Stimulated activated CD4-positive, alpha-beta T cell treated with anti-CD3 and anti-CD28 coated beads, Interleukin-1b, Interleukin-23, amount 100 ng/mL, for 1 hour (primary cell): ENCODE measurements at places on chromosomes 3 and 15.

DNA sequence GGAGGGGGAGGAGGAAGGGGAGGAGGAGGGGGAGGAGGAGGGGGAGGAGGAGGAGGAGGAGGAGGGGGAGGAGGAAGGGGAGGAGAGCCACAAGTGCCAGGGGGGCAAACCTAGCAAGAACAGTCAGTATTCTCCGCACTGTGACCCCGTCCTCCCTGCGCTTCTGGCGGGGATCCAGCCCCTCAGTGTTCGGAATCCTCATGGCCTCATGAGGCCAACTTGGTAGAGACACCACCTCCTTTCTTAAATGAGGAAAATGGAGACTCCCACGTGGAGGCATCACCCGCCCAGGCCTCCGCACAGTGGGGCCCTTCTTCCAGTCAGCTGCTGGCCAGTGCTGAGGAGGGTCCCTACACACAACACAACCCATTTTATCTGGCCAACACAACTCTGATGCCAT lies 163.4 kb downstream of the XXYLT1 start:
- no peak for DNase-seq

GRCh38 chr15:34214135-34214534 lies 4.2 kb upstream of the KATNBL1 start:
- DNase-seq, result no peak

GRCh38 chr15:99052205-99052604 lies 44.6 kb upstream of the PGPEP1L start:
- DNase-seq, result no peak

DNA sequence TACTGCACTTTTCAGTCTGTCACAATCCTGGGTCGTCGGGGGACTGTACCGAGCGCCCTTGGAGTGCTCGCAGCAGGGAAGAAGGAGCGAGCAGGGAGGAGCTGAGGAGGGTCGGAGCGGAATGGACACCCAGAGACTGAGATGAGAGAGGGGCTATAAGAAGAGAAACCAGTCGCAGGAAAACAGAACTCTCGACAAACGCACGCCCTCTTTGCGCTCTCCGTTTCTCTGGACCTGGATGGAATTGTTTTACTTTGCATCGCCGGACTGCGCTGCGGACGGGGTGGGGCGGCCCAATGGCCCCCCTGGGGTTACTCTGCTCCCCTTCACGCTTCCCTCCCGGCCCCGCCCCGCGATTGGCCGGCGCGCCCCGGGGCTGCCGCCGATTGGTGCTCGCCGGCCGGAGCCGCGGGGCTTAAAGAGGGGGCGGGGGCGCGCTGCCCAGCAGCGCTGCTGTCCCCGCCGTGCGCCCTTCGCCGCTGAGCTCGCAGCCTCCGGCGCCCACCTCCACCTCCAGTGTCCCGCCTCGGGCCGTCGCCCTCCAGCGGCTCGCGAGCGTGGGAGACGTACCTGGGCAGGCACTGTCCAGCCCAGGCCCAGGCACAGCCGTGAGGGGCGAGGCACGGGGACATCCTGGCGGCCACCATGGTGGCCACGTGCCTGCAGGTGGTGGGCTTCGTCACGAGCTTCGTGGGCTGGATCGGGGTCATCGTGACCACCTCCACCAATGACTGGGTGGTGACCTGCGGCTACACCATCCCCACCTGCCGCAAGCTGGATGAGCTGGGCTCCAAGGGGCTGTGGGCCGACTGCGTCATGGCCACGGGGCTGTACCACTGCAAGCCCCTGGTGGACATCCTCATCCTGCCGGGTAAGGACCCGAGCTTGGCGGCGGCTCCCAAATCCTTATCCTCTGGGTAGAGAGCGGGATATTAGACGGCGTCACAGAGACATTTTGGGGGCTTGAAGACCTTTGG lies at the start of gene CLDN11:
CLDN11 (plus strand) TSS at position 447 of the 977 bp plus-strand sequence; CDS start at position 646, 199 bp downstream.
- no peak for DNase-seq

DNA sequence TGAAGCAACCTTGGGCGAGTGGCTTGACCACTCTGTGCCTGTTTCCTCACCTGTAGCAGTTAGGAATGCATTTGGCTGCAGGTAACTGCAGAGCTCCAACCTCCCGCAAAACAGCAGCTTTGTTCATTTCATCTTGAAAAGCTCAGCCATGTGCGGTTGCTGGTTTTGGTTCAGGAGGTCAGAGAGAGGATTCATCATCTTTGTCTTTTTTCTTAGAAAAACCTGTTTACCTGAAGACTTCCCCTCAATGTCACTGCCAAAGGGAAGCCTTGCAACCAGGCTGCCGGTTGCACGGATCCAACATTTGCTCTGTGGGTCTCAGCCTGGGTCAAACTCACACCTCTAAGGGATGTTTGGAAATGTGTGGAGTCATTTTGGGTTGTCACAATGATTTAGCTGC lies 16.4 kb upstream of the FURIN start:
- DNase-seq, result no peak

- DNase-seq, result no peak
These were observed 92.4 kb upstream of the WNT5A start for GRCh38 chr3:55579496-55579895.

- no peak for DNase-seq
These were observed 678.0 kb upstream of the GRM7 start for GRCh38 chr3:6182909-6183308.

DNA sequence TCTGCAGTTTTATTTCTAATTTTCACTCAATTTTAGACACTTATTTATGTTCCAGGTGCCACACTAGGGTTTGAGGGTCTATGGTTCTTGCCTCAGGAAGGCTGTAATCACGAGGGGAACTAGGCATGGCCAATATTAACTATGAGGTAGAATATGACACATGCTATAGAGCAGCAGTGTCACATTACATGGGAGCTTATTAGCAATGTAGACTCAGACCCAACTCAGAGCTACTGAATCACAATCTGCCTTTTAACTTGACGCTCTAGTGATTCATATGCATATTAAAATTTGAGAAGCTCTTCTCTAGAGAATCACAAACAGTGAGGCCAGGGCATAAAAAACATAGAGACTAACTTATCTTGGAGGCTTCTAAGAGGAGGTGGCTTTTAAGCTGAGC lies 32.8 kb upstream of the MRPL3 start:
- no peak for DNase-seq

DNA sequence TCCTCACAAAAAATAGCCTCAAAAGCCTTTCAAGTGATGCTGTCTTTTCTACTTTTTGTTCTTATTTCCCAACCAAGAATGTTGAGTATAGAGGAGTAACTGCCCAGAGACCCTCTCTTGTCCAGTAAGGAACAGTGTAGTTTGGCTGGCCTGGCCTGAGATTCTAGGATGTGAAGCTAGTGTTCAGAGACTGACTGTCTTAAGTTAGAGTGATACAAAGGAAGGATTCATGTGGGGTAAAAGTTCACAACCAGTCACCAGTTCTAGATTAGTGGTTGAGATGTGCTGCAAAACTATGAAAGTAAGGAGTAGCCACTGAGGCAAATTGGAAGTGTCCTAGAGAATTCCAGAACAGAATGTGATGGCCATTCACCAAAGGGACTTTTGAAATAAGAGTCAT lies 49.1 kb downstream of the RSRC1 start:
- DNase-seq, result no peak

GRCh38 chr3:135539854-135540253 lies 425.7 kb upstream of the PPP2R3A start:
- DNase-seq, result no peak

GRCh38 chr3:40386213-40386612 lies 771 bp upstream of the ENTPD3 start:
- DNase-seq, result no peak

DNA sequence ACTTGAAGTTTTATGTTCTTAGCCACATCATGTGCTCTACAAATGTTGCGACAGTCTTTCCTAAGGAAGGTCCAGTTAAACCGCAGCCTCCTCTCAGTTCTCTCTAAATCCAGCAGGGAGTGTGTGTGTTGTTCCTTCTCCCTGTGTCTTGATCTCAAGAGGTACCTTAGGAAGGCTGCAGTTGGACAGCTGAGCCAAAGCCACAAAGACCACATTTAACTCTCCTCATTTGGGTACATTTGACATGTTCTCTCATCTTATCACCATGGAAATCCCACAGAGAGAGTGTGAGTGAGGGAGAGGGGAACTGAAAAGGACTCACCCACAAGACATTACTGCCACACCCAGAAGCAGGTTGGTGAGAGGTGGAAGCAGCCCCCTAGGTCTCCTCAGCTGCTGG lies 79.5 kb downstream of the CD200R1L start:
- no peak for DNase-seq

GRCh38 chr3:45199837-45200648 lies 26.0 kb downstream of the TMEM158 start:
- no peak for DNase-seq

DNA sequence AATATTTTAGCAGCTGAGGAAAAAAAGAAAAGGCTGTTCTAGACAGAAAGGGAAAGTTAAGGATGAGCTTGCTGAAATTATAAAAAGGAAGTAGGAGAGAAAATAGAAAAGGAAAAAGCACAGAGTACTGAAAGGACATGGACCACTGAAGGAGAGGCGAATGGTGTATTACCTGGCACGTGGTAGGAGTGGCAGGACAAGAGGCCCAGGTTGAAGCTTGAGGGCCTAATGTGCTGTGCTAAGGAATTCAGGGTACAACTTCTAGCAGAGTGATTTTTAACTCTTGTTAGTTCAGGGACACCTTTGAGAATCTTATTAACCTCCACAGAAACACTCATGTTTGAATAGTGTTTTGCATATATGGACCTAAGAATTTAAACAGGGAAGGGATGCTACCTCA lies 60.0 kb upstream of the CRTC3 start:
- DNase-seq, result no peak

GRCh38 chr15:49712162-49712561 lies 91.3 kb downstream of the DTWD1 start:
- DNase-seq, result no peak

DNA sequence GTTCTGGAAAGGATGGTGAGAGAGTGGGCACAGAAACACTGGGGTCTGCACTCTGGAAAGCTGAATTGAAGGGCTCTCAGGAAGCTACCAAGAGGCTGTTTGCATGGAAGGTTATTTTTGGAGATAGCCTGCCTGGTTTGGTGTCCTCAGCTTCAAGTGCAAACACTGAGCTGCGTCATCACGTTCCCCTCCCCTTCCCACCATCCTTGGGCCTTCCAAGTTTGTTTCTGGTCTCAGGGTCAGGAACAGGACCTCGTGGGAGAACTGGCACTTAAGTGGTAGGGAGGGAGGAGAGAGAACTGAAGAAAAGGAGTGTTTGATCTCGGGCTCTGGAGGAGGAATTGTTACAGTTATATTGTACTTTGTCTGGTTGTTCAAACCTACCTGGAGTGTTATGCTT lies 10.6 kb downstream of the ST6GAL1 start:
- no peak for DNase-seq

GRCh38 chr15:77975332-77976094 lies 102.0 kb downstream of the TBC1D2B start:
- DNase-seq, result no peak

DNA sequence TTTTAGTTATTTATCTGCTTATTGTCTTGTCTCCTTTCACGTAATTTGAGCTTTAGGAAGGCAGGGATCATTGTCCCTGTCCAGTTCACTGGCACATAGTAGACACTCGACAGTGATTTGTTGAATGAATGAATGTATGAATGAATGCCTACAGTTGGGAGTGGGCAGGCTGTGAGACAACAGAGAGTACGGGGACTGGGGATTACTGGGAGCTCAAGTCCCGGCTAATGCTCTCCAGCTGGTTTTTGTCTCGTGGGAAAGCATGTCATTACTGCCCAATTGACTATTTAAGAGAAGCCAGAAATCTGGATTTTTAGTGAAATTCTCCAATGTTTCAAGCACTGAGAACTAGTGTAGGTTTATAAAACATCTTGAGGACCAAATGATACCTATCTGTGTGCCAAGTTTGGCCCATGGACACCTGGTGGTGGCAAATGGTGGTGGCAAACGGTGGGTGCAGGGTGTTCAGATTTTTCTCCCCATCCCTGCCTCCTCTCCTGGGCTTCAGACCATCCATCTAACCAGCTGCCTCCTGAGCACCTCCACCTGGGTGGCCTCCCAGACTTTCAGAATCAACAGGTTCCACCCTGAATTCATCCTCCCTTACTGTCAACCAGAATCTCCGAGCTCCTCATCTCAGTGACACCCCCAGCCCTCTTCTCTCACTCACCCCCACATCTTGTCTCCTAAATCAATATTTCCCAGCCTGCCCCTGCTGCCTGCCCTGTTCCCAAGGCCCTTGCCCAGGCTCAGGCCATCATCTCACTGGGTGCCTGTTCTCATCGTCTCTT lies 36.2 kb upstream of the TRH start:
- no peak for DNase-seq

DNA sequence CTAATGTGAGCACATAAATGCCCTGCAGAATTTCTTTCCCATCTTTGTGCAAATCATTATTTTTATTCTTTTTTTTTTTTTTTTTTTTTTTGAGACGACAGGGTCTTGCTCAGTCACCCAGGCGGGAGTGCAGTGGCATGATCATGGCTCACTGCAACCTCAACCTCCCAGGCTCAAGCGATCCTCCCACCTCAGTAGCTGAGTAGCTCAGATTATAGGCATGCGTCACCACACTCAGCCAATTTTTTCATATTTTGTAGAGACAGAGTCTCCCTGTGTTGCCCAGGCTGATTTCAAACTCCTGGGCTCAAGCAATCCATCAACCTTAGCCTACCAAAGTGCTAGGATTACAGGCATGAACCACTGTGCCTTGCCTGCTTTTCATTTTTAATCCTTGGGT lies 22.9 kb downstream of the DAG1 start:
- DNase-seq, result no peak

GRCh38 chr3:169827712-169828111 lies 15.0 kb upstream of the LRRC34 start:
- no peak for DNase-seq

GRCh38 chr3:127077068-127077467 lies 94.2 kb downstream of the PLXNA1 start:
- DNase-seq, result no peak

GRCh38 chr3:180250172-180250571 lies 213.4 kb upstream of the PEX5L start:
- no peak for DNase-seq

DNA sequence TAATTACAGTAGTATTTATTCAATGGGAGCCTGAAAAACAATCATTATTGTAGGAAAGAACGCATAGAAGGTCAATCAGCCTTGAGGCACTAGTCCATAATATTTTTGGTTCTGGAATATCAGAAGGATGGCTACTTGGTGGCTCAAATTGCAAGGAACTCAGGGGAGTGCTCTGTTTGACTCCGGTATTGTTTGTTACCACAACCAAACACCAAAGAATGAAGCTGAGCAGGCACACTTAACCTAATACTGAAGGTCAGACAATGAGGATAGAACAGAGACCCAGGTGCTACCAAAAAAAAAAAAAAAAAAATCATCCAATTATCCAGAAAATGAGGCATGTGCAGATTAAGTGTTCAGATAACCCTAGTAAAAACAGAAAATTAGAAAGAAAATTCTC lies 11.1 kb upstream of the SATB1 start:
- no peak for DNase-seq

- DNase-seq, result no peak
These were observed 64.8 kb upstream of the ARL8B start for GRCh38 chr3:5057272-5057671.

- no peak for DNase-seq
These were observed 153.7 kb upstream of the GAP43 start for GRCh38 chr3:115469649-115470048.

- DNase-seq, result no peak
These were observed 126.2 kb downstream of the TIGIT start for GRCh38 chr3:114420072-114420471.

GRCh38 chr15:74768099-74768770 lies 13.6 kb upstream of the CSK start:
- DNase-seq, result no peak
